ENCODE measurements at places on chromosomes 4 and X. TPM values are rescaled to one million over a fixed set of nuclear protein-coding genes. Genes with fewer than 3 reads are reported as not detected.

DNA sequence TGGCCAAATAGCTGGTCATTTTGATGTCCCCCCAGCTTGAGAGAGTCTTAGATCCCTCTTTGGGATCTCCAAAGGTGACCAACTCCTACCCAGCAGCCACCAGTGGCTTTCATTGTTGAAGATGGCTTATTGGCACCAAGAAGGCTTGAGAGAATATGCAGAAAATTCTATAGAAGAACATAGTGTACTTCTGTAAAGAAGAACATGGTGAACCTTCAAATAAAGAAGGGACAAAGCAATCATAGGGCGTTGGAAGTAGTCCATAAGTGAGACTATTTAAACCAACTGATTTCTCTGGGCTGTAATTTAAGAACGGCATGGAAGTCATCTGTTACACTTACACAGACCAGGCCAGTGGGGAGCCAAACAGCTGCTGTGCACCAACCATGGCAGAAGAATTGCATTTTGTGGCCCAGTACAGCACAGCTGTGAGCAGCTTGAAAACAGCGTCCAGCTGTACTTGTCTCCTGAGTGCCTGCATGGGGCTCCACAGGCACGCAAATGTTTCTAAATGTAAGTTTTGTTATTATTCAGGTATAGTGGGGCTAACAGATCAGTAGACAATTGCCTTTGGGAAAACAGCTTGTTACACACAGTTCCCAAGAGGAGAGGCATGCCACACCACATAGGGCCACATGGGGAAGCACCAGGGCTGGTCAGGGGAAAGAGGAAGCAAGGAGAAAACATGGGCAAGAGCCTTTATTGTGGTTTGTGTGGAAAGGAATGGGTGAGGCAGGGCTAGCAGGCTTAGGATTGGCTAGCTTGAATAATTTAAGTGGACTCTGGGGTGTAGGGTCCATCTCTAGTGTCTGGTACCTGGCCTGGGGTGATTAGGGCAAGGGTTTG lies 125.0 kb downstream of the ARHGAP6 start:
- no peak for DNase-seq

CCDC160 gene
- not detected for total RNA-seq

DNA sequence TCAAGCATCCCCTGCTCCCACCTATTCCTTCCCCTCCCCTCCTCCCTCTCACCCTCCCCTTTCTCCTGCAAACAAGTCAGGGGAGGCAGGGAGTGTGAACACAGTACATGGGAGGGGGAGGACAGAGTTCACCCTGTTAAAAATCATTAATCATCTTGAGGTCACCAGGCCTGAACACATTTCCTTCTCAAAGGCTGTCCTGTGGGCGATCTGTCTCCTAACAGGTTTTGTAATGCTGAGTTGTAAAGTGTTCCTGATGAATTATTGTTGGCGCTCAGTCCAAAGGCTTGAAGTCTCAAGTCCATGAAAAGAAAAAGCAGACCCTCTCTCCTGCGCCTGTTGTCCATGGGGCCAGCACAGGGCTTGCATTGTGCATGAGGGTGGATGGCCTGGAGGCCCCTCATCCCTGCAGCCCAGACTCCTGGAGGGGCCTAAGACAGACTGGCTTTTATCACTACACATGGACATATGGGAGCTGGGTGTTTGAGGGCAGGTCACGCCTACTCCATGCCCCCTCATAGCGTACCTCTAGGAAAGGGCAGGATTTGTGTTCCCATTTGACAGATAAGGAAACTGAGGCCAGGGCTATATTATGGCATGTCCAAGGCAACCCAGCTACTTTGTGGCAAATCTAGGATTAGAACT lies 189.1 kb downstream of the RAB28 start:
- DNase-seq: no peak

DNA sequence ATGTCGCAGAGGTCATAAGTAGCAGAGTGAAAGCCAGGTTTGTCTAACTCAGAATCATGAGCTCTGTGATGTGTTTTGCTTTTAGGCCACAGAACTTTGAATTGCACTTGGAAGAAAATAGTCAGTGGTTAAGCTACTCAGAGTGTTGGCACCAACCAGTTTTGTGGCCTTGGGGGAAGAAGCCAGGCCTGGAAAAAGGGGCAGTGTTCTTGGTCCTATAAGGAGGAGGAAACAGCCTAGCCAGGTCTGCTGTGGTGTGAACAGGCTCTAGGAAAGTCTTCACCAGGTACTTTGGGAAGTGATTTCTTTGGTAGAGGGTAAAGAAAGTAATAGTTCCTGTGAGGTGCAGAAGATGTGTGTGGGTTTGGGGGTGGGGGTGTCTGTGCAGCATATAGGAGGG lies 49.2 kb downstream of the FHIP1A start:
- no peak for DNase-seq

PNCK gene
- 2.0 TPM for total RNA-seq

GRCh38 chr4:112823156-112823555 lies 186.2 kb downstream of the LARP7 start:
- no peak for DNase-seq

DNA sequence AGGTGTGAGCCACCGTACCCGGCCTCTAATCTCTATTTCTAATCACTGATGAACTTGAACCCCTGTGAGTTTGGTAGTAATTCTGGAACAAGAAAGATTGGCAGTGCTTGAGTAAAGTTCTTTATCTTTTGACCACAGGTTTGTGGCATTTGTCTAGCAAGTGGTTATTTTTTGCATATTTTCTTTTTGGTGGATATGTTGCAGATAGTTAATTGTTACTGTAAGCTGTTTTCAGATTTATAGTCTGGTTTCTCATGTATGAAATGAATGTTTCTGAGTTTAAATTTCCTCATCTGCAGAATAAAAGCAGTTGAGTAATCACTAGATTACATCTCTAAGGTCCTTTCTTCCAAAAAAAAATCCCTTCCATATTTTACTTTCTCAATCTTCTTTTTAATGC lies 105.2 kb downstream of the GASK1B start:
- no peak for DNase-seq

DNA sequence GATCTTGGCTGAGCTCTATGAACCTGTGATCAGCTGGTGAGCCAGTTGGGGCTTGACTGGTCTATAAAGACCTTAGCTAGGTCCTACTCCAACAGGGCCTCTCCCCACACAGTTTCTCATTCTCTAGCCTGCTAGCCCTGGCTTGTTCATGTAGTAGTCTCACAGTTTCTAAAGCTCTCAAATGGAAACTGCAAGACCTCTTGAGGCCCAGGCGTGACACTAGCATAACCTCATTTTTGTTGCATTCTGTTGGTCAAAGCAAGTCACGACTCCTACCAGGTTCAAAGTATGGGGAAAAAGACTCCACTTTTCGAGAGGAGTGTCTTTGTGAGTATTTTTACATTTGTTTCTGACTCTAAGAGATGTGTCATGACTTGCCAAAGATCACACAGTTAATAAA lies 50.9 kb downstream of the CEP44 start:
- no peak for DNase-seq

GRCh38 chr4:12242354-12242753 lies 813.7 kb upstream of the HS3ST1 start:
- DNase-seq: no peak

DNA sequence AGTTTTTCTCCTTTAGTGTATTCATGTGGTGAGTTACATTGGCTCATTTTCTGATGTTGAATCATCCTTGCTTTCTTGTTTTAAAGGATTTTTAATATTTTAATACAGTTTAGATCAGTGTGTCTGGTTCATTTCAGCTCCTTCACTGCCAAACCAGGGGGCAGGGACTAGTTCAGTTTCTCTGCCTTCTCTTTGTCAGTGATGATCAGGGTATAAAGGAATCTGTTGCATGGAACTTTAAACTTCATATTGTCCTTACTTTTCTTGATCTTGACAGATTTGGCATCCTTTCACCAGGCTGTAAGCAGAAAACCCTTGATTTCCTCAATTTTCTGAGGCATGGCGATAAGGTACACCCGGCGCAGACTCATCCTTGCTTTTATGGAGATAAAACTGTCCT lies 149.4 kb downstream of the KDR start:
- no peak for DNase-seq

DNA sequence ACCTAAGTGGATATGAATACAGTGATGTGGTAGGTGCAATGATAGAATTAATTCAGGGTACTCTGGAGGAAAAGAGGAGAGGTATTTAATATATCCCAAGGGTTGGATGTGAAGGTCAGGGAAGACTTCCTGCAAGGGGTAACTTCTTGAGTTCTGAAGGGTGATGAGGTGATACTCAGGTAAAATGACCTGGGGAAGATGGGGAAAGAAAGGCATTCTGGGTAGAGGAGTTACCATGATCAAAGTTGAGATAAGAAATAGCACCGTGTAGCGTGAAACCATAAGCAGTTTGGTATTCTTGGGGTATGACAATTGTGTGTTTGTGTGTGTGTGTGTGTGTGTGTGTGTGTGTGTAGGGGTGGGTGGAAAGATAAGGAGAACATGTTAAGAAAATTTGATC lies 270.4 kb upstream of the LCORL start:
- no peak for DNase-seq

ARHGAP24 gene
- total RNA-seq: 4.7 TPM

EDA gene
- 1.3 TPM for total RNA-seq

GRCh38 chrX:24480400-24480865 lies 15.3 kb downstream of the PDK3 start:
- no peak for DNase-seq

DNA sequence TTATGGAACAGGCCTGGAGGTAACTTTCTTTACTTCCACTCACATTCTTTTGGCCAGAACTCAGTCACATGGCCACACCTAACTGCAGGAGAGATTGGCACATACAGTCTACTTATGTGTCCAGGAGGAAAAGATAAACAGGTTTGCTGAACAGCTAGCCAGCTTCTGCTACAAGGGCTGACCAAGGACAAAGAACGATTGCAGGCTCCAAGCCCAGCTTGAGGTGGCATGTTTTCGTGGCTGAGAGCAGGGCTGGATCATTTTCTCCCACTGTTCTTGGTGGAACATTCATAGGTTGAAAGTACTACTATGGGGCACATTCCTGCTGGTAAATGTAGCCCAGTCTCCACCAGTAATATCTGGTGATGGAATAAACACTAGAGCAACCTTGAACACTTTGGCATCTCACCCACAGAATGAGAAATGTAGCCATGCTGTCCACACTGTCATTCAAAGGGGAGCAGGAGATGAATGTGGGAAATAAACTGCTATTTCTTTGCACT lies 28.2 kb downstream of the NHS start:
- no peak for DNase-seq

DNA sequence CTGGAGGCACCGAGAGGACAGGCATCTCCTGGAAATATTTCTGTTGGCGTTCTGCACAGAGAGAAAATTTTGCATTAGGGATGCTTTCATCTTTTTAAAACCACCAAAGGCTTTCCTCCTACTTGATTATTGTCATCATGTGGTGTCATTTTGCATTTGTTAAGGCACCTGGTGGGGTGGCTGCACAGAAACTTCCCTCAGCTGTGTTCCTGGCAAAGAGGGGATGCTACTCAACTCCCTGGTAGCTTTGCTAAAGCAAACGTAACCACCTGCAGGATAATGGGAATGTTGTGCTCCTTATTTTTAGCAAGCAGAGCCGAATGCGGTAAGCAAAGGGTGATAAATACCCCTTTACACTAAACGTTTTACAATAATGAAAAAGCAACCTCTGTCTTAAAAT lies 229.8 kb downstream of the STIM2 start:
- DNase-seq: no peak

HSFX1 gene
- total RNA-seq: 2.1 TPM

GRCh38 chr4:97548943-97549583 lies 594.2 kb downstream of the STPG2 start:
- no peak for DNase-seq

DNA sequence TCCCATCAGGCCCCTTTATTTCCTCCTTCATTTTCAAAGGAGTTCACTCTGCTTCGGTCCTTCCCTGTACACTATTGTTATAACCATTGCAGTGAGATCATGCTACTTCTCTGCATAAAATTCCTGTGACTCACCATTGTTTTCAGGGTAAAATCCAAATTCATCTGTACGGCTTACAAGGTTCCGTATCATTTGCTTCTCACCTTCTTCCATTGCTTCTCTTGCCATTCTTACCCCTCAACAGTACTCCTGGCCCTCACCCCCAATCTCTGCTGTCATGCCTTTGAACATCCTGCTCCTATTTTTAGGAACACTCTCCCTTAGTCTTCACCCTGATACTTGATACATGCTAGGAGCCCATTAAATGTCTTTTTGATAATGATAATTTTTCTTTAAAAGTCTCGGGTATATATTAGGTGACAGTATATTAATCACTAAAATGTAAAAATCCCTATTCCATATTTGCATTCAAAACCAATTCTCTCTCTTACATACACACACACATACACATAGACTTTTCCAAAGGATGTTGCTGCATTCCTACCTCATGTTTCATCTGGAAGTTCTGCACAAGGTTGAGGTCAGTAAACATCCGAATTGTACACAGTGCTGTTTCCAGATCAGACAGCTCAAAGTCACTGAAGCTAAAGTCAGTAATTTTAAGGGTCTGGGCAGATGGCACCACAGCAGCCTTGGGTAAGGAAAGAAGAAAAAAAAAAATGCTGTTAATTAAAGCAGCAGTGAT lies 103.4 kb downstream of the PDE5A start:
- no peak for DNase-seq

- no peak for DNase-seq
Observed at GRCh38 chr4:148834804-148835631, 392.8 kb upstream of the NR3C2 start.

GRCh38 chrX:108306086-108306485 lies 132.1 kb downstream of the COL4A6 start:
- no peak for DNase-seq

- no peak for DNase-seq
Observed at GRCh38 chr4:136967069-136967468, 565.2 kb downstream of the PCDH18 start.

CENPVL1 gene
- total RNA-seq: not detected

- DNase-seq: peak; percentile 46
Observed at GRCh38 chr4:3871181-3871852, 105.1 kb downstream of the ADRA2C start.

GRCh38 chr4:7779432-7779768 lies 160.3 kb downstream of the AFAP1 start:
- no peak for DNase-seq

DNA sequence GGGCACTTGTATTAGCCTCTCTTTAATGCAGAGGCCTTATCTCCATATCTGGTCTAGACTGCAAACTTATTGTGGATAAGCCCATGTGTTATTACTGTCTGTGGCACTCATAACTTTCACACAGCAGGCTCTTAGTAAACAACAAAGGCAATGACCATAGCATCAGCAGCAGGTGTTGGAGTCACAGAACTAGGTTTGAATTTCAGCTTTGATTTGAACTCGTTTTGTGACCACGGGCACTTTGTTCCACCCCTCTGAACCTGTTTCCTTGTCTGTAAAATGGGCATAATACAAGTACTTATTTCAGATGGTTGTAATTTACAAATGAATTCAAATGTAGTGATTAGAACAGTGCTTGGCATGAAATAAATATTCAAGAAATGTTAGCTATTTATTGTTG lies 121.8 kb upstream of the C1GALT1C1 start:
- no peak for DNase-seq

DNA sequence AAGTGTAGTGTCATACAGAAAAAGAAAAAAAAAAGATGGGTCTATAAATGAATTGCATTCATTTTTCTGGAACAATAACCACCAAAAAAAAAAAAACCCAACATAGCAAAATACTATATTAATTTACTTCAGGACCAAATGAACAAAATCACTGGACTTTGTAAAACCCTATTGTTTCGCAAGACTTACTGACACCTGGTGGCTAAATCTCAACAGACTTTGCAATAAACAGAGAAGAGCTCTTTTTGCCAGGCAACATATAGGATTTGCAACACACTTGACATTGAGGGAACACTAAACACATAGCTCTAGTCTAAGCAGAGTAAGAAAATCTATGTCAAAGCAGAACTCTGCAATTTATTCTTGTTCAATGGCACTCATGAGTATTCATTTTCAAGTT lies 990.2 kb downstream of the STPG2 start:
- DNase-seq: no peak

Data from Peyer's patch (tissue), 4 donors.